ENCODE measurements at places on chromosomes 16 and 17.

GRCh38 chr16:28846933-28847273 lies 755 bp upstream of the TUFM start:
- peak; percentile 38 for DNase-seq

- no peak for DNase-seq
Observed at GRCh38 chr16:51168755-51169154, 17.7 kb upstream of the SALL1 start.

GRCh38 chr17:15377616-15378015 lies 36.2 kb upstream of the TEKT3 start:
- DNase-seq, result no peak

- no peak for DNase-seq
Observed at GRCh38 chr16:4922721-4923342, 14.1 kb downstream of the PPL start.

DNA sequence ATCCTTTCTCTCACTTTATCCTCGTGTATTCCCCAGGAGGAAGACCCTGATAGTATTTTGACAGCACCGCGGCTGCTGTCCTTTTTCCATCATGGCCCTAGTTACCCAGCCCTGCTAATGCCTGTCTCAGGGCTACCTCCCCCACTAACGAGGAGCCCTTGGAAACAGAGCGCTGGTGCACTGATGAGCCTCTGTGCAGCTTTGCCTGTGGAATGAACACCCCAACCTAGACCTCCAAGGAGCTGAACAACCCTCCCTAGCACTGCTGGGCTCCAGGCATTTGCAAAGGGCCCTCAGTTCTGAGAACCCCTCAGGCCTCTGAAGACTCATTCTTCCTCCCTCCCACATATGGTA lies 23.3 kb upstream of the CCL1 start:
- DNase-seq, result no peak

GRCh38 chr16:72508191-72508590 lies 336.2 kb upstream of the PMFBP1 start:
- no peak for DNase-seq

GRCh38 chr17:76027159-76027839 lies at the start of gene EVPL:
Gene EVPL (minus strand): TSS chr17:76027306. CDS start chr17:76027198, 108 bp downstream.
- peak; percentile 87 for DNase-seq

GRCh38 chr17:15432807-15433611 lies 34.4 kb downstream of the CDRT4 start:
- no peak for DNase-seq

DNA sequence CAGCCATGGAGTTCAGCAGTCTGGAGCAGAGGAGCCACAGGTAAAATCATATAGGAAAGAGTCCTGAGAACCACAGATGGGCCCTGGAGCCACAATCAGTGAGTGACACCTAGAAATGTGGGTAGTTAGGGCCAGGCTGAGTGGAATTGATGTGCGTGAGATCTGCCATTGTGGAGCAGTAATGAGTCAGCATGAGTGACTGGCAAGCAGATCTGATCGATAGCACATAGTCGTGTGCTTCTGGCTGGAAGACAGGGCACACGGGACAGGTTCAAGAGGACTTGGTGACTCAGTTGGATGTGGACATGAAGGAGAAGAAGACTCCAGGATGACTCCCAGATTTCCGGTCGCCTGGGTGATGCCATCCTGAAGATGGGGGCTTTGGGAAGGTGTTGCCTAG lies 12.3 kb downstream of the ADORA2B start:
- peak; percentile 88 for DNase-seq

- no peak for DNase-seq
Observed at GRCh38 chr16:64950731-64951130, 171.1 kb downstream of the CDH11 start.

DNA sequence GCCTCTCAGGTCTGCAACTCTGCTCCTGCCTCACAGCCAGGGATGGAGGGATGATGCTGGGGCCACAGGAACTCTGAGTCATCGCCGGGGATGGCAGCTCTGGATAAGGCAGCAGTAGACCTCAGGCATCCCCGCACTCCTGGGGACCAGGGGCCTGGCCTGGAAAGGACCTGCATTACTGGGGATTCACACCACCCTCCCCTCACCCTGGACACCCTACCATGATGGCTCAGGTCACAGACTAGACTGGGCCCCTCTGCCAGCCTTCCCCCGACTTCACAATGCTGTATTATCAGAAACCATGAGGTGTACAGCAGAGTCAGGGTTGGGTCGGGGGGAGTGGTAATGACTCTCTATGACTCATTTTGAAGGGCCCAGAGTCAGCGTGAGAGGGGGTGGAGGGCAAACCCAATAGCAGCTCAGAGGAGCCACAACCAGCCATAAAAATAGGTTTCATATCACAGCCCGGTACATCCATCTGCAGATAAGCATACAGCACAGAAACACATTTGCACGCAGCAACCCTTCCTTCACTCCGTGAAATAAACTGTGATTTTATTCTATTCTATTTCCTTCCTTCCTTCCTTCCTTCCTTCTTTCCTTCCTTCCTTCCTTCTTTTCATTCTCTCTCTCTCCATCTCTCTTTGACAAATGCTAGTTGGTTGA lies 28.8 kb downstream of the DYNLRB2 start:
- peak; percentile 33 for DNase-seq

DNA sequence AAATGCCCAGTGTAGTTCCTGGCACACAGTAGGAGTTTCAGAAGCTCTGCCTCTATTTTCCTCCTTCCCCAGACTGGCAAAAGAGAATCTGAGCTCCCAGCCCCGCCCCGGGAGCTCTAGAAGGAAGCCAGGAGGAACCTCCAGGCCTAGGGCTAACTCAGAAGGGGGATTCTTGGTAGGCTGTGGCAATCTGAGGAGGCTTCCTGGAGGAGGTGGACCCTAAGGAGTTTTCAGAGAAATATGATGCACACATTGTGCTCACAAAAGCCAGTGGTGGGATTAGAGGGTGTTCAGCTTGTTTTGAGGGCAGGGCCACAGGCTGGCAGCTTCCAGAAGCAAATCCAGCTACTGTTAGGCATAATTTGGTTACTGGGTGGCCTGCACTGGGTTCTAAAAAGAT lies 10.0 kb downstream of the ADGRG1 start:
- no peak for DNase-seq

DNA sequence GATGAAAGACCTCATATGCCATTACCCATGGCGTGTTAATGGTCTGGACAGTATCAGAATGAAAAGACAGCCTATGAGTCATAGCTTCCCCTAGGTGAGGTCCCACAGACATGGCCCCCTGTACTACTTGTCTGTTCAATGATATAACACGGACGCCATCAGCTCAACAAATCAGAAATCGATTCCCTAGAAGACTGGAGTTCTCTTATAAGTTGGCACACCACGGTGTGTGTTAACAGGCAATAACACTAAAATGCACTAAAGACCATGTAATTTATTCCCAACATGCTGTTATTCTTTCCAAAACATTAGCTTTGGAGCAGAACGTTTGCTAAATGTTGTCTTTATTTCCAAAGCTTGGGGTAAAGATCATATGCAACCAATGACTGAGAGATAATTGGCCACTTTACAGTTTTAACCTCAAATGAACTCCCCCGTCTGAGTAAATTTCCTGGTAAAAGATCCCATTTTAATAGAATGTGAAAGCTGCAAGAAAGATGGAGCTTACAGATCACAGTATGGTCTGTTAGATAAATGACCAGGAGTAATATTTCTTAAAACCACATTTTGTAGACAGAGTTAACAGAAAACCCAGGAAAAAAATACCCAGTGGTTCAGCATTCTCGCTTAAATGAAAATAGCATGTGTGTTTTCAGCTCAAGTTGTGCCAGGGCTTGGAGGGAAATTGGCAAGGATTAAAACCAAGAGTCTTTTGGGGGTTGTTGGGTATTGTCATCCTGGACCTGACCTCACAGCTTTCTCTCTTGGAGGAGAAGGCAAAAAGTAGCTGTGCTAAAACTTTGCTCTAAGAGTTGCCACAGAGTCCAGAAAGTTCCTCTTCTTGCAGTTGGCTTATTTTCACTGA lies 65.9 kb downstream of the PCTP start:
- DNase-seq, result peak; percentile 68

- DNase-seq, result no peak
Observed at GRCh38 chr17:57986841-57987580, 1.0 kb downstream of the VEZF1 start.
